Naive thymus-derived CD8-positive, alpha-beta T cell (primary cell): ENCODE measurements at places on chromosomes 6 and 20.
A peak's percentile ranks its signal among the peaks of the same experiment; 100 is the strongest.

DNA sequence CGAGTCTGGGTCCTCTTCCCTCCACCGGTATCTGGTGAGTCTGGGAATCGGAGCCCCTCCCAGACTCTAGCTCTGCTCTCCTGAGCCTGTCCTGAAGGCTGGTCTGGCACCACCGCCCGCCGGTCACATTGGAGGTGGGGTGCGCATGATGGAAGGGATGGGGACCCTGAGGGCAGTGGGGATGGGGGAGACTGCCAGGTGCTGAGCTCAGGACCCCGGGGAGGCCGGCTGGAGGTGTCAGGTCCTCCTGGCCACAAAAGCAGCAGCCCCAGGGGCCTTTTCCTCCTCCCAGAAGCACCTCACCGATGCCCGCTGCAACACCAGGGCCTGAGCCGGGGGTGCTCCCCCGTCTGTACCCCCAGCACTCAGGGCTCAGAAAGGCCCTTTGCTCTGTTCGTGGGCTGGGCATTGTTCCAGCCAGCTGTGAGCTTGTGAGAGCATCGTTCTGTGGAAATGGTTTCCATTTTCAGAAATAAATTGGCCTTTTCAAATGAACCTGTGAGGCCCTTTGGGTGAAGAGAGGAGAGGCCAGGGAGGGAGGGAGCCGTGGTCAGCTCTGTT lies 2.5 kb upstream of the NPBWR2 start:
- no peak for DNase-seq

GRCh38 chr20:48445827-48446226 lies 382.0 kb downstream of the PREX1 start:
- DNase-seq = no peak

DNA sequence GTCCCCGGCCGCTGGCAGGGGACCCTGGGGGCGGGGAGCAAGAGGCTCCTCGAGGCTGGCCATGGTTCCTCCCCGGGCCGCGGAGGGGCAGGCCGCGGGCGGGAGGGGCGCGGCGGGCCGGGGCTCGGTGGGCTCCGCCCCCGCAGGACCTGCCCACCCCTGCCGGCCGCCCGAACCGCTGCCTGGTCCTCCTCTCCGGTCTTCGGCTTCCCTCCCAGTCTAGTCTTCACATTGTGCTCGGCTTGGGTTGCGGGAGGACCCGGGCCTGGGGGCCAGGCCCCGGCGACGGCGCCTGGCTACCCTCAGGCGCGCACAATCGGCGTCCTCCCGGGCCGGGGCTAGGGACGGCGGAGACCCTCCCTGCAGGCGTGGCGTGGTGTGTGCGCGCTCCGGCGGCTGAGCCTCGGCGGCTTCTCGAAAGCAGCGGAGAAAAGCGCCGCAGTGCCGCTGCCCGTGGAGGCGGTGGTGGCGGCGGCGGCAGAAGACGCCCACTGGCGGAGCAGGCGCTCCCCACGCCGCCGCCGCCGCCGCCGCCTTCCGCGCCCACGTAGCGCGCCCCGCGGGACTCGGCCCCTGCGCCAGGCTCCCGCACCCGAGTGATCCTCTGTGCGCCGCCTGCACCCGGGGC lies at the start of gene PDE10A:
Gene PDE10A, minus strand, starts transcription at position 493 of the 628 bp plus-strand sequence. Its CDS starts 430 bp downstream, at position 63.
- DNase-seq = no peak

DNA sequence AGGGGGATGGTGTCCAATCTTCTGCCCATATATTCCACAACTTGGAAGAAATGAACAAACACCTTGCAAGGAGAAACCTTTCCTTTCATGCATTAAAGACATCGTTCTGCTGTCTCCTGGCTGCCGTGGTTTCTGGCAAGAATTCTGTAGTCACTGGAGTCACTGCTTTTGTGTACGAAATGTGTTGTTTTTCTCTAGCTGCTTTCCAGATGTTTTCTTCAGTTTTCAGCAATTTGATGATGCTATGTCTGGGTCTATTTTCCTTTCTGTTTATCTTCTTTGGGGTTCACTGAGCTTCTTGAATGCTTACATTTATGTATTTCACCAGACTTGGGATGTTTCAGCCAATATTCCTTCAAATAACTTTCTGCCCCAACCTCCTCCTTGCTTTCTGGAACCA lies 40.6 kb upstream of the SLCO4A1 start:
- no peak for DNase-seq

- no peak for DNase-seq
Observed at GRCh38 chr6:73943930-73944652, 248.1 kb downstream of the CD109 start.

- no peak for DNase-seq
Observed at GRCh38 chr6:52210227-52210626, 24.1 kb downstream of the IL17A start.

GRCh38 chr6:98539741-98540140 lies 294.6 kb upstream of the POU3F2 start:
- DNase-seq = no peak

GRCh38 chr6:170227996-170228945 lies 62.6 kb downstream of the DLL1 start:
- no peak for DNase-seq

- no peak for DNase-seq
Observed at GRCh38 chr6:100353276-100354015, 111.3 kb downstream of the SIM1 start.

DNA sequence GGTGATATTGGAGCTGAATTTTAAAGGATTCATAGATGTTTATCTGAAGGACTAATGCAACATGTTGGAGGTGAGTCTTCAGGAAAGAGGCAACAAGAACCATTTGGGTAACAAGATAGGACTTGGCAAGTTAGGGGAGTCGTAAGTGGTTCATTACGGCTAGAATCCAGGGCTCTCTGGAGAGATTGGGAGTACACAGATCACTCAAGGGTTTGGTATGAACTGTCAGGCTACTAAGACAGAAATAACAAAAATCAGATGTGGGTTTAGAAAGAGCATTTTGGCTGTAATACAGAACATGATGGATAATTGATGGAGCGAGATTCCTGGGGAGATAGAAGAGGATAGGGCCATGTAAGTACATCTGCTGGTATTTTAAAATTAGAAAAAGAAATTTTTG lies 86.3 kb upstream of the ESR1 start:
- no peak for DNase-seq

GRCh38 chr20:59103573-59103972 lies 60.0 kb upstream of the ZNF831 start:
- DNase-seq = no peak

DNA sequence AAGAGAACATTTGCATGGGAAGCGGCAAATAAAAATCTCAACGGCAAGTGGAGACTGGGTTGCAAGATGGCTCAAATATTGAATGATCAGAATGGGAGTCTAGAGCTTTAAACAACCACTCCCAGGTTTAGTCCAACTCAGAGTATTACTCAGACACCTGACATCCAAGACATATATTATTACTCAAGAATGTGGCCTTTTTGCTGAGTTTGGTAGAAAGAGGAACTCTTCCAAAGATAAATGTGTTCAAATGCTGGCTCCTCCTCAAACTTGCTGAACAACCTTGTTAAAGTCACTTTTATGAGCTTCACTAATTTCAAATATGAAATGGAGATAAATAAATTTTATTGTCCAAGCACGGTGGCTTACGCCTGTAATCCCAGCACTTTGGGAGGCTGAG lies 77.8 kb downstream of the ESR1 start:
- no peak for DNase-seq

DNA sequence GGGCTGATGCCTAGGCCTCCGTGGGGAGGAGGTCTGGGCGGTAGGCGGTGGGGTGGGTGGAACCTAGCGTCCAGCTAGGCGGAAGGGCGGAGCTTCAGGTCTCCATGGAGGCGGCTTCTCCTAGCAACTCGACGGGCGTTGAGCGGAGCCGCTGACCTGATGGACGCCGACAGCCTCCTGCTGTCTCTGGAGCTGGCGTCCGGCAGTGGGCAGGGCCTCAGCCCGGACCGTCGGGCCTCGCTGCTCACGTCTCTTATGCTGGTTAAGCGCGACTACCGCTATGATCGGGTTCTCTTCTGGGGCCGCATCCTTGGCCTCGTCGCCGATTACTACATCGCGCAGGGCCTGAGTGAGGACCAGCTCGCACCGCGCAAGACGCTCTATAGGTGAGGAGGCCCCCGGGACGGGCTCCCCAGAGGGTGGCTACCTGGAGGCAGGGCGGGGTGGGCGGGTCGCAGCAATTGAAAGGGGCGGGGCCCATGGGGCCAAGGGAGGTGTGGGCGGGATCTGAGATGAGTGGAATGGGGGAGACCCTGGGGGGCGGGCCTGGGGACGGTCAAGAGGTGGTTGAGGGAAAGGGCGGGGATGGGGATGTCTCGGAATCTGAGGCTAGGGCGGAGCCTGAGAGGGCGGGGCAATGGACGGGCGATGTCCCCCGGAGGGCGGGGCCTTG lies at the start of gene RSPH9:
Gene RSPH9, plus strand, starts transcription at position 97 of the 673 bp plus-strand sequence. Its CDS starts 63 bp downstream, at position 160.
- peak; percentile 49 for DNase-seq

- DNase-seq = no peak
Observed at GRCh38 chr20:35886537-35886936, 67.8 kb downstream of the SCAND1 start.

GRCh38 chr20:4111440-4112411 lies 96.4 kb upstream of the RNF24 start:
- no peak for DNase-seq

DNA sequence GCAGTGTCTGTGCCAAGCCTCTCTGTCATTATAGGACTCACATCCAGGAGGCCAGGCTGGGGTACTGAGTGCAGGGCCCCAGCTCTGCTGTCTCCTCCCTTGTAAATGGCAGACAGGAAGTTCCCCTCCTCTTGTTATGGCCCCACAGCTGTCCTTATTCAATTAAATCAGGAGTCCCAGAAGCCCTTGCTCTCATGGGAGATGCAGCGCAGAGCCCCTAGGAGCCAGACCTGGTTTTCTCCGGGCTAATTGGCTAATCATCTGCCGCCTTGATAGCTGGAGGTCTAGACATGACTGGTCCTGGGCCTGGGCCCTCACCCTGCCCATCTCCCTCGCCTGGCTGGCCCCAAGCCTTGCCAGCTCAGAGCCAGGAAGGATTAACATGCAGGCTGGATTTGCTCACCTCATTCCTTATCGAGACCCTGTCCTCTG lies 172.0 kb downstream of the VEGFA start:
- no peak for DNase-seq

GRCh38 chr6:87822011-87822410 lies 120.0 kb upstream of the AKIRIN2 start:
- no peak for DNase-seq

DNA sequence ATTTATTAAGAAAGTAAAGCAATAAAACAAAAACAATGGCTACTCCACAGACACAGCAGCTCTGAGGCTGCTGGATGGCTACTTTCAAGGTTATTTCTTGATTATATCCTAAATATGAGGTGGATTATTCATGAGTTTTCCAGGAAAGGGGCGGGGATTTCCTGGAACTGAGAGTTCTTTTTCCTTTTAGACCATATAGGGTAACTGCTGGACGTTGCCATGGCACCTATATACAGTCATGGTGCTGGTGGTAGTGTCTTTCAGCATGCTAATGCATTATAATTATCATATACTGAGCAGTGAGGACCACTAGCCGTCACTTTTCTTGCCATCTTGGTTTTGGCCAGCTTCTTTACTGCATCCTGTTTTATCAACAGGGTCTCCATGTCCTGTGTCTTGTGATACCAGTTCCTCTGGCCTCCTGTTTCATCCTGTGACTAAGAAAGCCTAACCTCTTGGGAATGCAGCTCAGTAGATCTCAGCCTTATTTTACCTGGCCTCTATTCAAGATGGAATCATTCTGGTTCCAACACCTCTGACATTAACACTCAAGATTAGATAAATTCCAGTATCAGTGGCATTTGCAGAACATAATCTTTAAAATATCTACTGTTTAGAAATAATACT lies 32.3 kb upstream of the TRDN start:
- DNase-seq = no peak

GRCh38 chr6:37051138-37052026 lies 45.9 kb downstream of the FGD2 start:
- peak; percentile 79 for DNase-seq

GRCh38 chr6:56374841-56375369 lies 127.5 kb upstream of the COL21A1 start:
- no peak for DNase-seq

GRCh38 chr6:158387036-158387435 lies 74.8 kb downstream of the TULP4 start:
- DNase-seq = peak; percentile 19

GRCh38 chr6:139313784-139314545 lies 22.2 kb upstream of the TXLNB start:
- DNase-seq = no peak

DNA sequence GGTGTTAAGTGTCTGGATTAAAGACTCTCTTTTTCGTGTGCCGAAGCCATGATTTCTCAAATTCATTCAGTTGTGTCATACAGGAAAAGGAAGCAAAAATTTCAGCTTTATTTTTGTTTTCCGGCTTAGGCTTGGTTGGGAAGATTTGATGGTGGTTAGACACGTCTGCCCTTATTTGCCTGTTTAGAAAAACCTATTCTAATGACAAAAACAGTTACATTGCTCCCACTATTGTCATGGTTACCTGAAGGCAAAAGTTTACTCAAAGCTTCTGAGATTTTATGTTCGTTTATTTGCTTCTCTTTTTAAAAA lies 982 bp downstream of the DNAJC5 start:
- no peak for DNase-seq

- no peak for DNase-seq
Observed at GRCh38 chr20:41861772-41862422, 243.7 kb upstream of the CHD6 start.

DNA sequence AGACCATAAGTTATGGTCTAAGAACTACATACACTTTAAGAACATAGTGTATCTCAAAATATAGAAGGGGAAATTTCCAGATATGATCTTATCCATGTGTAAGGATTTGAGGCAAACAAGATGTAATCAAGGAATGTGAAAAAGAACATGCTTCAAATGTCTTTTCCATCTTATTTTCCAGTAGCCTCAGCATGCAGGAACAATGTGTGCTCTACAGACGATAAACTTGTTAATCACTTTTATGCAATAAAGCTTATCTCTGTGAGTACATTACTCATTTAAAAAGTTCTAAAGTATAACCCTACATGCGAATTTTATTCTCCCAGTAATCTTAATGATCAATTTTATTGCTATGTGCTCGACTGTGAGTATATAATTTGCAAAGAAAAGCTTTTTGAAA lies 185.2 kb downstream of the ALDH8A1 start:
- DNase-seq = no peak

- no peak for DNase-seq
Observed at GRCh38 chr20:8664778-8665177, 404.1 kb upstream of the PLCB4 start.

DNA sequence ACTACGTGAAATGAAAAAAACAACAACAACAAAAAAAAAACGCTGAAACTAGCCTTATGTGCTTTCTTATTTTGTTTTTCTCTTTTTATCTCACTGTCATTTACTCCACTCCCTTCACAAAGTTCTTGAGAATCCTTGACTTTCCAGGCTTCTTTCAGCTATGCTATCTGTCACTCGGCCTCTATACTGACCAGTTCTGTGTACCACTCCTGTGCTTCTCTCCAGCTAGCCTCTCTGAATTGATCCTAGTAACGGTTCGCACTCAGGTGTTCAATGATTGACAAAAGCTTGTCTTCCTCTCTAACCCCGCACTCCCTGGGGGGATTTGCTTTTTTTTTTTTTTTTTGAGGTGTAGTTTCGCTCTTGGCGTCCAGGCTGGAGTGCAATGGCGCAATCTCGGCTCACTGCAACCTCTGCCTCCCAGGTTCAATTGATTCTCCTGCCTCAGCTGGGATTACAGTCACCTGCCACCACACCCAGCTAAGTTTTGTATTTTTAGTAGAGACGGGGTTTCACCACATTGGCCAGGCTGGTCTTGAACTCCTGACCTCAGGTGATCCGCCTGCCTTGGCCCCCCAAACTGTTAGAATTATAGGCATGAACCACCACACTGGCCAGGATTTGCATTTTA lies 31.8 kb downstream of the MLIP start:
- DNase-seq = no peak
